ENCODE measurements at places on chromosomes 7 and 10. TPM values are rescaled to one million over a fixed set of nuclear protein-coding genes. Genes with fewer than 3 reads are reported as not detected.

Gene LIPM
- not detected for total RNA-seq

Gene LDB3
- total RNA-seq = 0.05 TPM

DNA sequence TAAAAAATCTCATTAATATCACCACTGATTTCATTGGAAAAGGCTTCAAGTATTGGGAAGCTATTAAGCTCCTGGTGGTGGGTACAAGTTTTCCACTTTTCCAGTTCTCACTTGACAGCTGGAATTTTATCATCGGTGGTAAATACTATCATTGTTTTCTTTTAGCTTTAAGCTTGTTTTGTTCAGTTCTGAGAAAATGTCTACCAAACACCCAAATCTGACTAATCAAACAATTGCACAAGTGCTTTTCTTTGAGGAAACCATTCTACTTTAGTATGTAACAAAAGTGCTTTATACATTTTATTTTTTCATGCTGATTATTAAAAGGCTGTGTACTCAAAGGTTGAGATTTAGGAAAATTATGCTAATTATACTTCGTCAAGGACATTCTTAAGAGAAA, 7.9 kb downstream of the PRPF18 start:
- no peak for DNase-seq

- DNase-seq = no peak
These were observed 191.2 kb downstream of the SORCS1 start for GRCh38 chr10:106973288-106973687.

- DNase-seq = no peak
These were observed 219.4 kb downstream of the ABCA13 start for GRCh38 chr7:48390388-48391327.

GRCh38 chr7:35549781-35550180, 145.2 kb downstream of the HERPUD2 start:
- DNase-seq = no peak

- no peak for DNase-seq
These were observed 129.3 kb downstream of the MYOF start for GRCh38 chr10:93352638-93353383.

GRCh38 chr10:52115823-52116222, 198.3 kb upstream of the DKK1 start:
- no peak for DNase-seq

GRCh38 chr7:101362334-101363195, at the start of gene COL26A1:
Gene COL26A1 (plus strand): TSS chr7:101362875. CDS start chr7:101363033, 158 bp downstream.
- peak; percentile 10 for DNase-seq

DNA sequence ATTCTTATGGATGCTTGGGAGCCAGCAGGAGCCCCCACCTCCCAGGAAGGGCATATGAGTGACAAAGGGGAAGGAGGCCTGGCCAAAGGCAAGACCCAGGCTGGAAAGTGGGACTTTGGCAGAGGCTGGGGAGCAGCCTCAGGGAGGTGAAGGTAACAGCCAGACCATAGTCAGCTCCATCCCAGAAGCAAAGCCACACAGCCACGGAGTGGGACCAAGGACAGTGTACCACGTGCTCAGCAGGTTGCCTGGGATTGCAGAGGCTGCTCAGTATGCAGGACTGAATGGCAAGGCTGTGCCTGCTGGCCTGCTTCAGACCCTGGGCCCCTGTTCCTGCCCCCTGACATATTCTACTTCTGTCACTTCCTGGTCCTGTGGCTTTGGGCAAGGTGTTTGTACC, 17.6 kb upstream of the GPR26 start:
- no peak for DNase-seq

- no peak for DNase-seq
These were observed 78.5 kb downstream of the CDCA7L start for GRCh38 chr7:21867226-21867625.

DNA sequence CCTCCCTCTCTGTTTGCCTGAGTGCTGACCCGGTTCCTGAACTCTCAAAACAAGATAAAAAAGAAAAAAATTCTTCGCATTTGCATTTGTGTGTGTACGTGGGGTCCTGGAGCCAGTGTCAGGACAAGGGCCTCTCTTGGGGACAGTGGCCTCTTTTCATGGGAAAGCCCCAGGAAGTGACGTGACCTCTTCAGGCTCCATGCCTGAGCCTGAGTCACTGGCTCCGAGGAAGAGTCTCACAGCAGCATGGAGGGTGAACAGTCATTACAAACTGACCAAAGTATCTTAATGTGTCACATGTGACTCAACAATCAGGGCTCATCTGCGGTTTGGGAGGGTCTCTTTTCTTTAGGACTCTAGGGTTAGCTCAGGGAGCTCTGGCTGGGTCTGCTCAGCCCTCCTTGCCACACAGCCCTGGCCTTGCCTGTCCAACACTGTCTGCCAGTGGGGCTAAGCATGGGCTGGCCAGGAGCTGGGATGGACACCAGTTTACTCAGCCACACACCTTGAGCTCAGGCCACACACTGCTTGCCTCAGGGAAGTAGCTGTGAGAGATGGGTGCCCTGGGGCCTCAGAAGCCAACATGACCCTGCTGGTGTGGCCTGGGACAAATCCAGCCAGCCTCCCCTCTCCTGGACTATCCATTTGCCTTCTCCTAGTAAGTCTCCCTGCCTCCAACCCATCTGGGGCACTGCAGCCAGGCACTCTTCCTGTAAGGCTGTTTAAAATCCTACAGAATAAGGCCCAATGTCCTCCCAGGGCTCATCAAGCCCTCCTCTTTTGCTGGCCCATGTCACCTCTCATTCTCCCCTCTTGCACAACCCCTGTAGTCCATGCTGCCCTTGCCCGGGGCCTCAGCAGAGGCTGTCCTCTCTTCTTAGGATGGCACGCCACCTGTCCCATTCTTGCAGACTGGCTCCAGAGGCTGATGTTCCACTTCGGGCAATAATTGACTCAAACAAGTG, 10.5 kb downstream of the TMEM273 start:
- DNase-seq = peak; percentile 49
